ENCODE measurements at places on chromosomes 11 and 22.

GRCh38 chr11:128627666-128628324 lies 40.4 kb upstream of the ETS1 start:
- no peak for DNase-seq

DNA sequence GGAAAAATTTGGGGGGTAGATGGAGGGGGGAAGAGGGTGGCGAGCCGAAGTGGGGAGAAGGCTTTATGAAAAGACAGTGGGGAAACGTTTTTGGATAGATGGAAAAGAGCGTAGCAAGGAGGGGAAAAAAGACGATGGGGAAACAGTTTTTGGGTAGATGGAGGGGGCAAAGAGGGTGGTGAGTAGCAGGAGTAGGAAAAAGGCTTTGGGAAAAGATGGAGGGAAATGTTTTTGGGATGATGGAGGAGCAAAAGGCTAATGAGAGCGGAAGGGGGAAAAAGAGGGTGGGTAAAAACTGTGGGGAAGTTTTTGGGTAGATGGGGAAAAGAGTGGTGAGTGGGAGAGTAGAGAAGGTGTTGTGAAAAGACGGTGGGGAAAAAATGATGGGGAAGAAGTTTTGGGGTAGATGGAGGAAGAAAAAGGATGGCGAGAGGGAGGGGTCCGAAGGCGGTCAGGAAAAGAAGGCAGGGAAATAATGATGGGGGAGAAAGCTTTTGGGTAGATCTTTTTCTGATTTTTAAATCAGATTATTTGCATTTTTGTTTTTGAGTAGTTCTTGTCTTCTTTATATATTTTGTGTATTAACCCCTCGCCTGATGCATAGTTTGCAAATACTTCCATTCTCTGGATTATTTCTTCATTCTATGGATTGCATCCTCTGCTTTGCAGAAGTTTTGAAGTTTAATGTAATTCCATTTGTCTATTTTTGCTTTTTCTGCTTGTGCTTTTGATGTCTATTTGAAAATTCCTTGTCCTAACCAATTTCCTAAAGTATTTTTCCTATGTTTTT lies 115.3 kb upstream of the SERPIND1 start:
- no peak for DNase-seq

- DNase-seq, result no peak
Measured at GRCh38 chr22:50470491-50470890, 4.3 kb downstream of the SBF1 start.

GRCh38 chr11:32706985-32707741 lies 87.3 kb downstream of the CCDC73 start:
- DNase-seq, result no peak

- DNase-seq, result peak; percentile 62
Measured at GRCh38 chr11:71418643-71419042, 29.6 kb downstream of the DHCR7 start.

- no peak for DNase-seq
Measured at GRCh38 chr11:74014880-74015279, 6.0 kb upstream of the UCP3 start.

DNA sequence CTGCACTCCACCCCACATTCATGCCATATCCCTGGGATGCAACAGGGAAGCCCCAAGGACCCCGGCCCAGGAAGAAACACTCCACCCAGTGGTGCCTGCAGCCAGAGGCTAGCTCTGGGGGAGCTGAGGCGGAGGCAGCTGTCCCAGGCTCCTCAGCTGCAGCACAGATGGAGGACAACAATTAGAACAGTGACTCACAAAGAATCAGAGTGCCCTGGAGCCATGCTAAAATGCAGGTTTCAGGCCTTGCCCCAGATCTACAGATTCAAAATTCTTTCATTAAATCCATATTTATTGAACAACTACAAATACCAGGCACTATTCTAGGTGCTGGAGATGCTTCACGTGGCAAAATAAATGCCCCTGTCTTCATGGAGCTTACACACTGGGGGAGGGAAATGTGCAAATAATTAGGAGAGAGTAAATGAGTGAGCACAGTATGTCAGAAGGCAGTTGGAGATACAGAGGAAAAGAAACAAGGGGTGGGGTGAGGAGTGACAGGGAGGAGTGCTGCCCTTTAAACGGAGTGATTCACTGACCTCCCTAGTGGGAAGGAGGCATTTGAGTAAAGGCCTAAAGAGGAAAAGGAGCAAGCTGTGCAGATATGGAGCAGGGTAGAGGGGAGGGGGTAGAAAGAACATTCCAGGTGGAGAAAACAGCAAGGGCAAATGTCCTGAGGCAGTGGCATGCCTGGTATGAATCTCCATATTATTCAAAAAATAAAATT lies 73.3 kb upstream of the CSNK2A3 start:
- no peak for DNase-seq

DNA sequence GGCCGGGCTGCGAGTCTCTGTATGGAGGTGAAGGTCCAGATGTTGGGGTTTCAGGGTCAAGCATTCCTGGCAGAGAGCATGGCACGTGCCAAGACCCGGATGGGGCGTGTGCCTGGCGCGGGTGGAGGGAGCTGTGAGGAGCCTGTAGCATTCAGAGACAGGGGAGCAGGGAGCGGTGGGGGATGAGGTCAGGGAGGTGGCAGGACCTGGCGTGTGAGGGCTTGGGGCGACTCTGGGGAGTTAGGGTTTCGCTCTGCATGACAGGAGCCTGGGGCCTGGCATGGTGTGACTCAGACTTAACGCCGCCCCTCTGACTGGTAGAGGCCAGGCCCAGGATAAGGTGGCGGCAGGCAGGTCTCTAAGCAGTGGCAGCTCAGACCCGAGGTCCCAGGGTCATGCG lies 103.0 kb downstream of the KCNQ1 start:
- DNase-seq, result no peak

DNA sequence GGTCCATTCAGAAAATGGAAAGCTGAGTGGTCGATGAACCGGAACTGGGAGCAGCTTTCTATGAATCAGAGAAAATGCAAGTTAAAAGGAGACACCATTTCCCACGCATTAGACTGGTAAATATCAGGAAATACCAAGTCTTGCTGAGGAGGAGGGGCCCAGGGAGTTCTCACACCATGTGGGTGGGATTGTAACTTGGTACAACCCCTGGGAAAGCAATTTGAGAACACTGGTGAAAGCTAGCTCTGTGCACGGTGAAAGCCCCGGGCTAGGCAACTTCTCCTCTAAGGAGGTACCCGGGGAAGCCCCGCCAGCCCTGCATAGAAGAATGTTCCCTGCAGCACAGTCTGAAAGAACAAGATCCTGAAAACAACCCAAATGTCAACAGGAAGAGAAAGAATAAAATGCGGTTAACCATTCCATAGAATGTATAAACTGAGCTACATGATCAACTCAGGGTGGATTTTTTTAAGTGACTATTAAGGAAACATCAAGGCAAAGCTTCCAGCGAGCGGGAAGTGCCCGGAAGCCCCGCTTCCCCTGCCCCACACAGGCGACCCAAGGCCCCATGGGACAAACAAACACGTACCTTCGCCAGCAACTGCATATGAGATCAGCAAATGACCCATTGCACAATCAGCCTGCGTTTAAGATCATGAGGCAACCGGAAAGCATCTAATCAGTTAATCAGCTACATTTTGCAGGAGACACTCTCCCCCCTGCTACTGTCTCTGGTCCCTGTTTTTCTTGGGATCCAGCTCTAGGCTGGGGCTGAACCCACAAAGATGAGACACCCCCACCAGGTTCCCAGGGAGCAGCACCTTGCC lies 11.3 kb downstream of the SHANK2 start:
- peak; percentile 69 for DNase-seq

GRCh38 chr11:86594746-86595145 lies 77.7 kb downstream of the ME3 start:
- DNase-seq, result no peak

- no peak for DNase-seq
Measured at GRCh38 chr22:36399472-36399778, 11.7 kb upstream of the MYH9 start.

DNA sequence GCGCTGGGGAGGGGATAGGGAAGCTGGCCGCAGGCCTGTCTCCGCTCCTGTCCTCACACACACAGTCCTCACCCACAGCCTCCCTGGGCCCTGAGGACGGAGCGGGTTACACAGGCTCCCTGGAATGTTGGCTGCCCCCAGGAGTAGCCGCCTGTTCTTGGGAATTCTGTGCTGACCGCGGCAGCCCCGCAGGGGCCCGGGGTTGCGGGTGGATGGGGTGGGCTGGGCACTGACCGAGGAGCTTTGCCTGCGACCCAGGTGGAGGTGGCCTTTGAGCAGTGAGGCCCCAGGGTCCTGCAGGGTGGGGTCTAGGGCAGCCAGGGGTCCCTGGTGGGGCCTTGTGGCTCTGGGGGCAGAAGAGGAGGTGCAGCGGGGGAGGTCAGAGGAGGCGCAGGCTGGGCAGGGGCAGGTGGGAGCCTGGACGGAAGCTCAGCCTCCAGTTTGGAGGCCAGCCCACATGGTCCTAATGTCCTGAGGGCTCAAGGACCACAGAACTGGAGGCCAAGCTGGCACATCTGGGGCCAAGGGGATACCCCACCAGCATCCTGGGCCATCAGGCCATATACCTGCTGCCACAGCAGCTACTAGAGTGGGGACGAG lies 6.6 kb upstream of the MRGPRG start:
- peak; percentile 29 for DNase-seq

DNA sequence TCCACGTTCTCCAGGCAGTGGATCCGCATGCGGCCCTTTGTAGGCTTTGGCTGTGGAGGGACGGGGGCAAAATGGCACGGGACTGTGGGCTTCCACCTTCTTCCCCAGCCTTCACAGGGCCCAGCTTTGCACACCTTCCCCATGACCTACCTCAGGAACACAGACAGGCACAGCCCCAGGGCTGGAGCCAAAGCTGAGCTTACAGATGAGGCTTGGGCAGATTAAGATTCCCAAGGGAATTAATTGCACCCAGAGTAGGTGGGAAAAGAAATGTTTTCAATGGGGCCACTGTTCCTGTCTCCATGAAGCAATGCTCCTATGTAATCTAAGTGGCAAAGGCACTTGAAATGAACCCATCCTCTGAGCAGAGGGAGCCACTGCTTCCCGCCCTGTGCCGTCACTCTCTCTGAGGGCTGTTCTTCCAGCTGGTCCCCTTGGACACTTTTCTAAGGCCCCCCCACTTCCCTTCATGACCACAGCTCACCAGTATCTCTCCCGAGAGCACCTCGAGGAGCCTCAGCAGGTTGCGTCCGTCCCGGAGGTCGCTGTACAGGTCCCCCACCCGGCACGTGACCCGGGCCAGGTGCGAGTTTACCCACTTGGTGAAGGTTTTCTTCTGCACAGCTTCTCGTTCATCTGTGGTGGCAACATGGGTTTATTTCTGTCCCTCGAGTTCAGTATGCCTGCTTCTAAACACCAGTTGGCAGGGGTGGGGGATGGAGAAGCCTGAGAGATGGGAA lies 13.5 kb downstream of the SPTBN2 start:
- no peak for DNase-seq

GRCh38 chr22:23514322-23515038 lies 65.6 kb downstream of the IGLL1 start:
- peak; percentile 26 for DNase-seq

- peak; percentile 92 for DNase-seq
Measured at GRCh38 chr11:4393209-4393857, at the start of gene TRIM21. TSS of gene TRIM21 (minus strand) at chr11:4393702. CDS start at chr11:4390409, 3,293 bp downstream.

All from eye (tissue), 1 donor.